ENCODE measurements at places on chromosomes 6 and 20.

DNA sequence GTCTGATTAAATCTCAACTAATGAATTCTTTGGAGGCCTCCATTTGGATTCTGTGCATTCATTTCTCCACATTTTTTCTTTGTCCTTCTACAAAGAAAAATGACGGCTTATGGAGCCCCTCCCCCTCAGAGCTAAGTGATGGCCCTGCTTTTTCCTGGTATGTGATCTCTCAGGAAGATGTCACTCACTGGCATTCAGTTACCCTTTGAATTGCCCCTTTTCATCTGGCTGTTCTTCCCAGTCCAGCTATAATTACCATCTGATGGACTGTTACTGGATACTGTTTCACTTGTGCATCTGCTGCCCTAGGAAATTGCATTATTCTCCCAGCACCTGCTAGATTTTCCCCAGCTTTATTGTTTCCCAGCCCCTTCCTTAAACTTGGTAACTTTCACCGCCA is 151.9 kb downstream of the CFAP61 start:
- no peaks in the 10 kb centered on the region for H3K4me1 ChIP-seq
- 0 out of 2 replicates have a peak, but pooled peaks cover 1% of the 10 kb centered on the region for H3K27me3 ChIP-seq
- H3K36me3 ChIP-seq = no peaks in the 10 kb centered on the region
- no peak for DNase-seq
- H3K27ac ChIP-seq = no peak overlapping the region

GRCh38 chr6:162631546-162631945 is 96.0 kb downstream of the PRKN start:
- no peak overlapping the region for H3K27ac ChIP-seq
- H3K27me3 ChIP-seq = no peaks in the 10 kb centered on the region
- DNase-seq = no peak

GRCh38 chr20:50253101-50253500 is 62.5 kb downstream of the CEBPB start:
- no peak for DNase-seq
- no peak overlapping the region for H3K27ac ChIP-seq
- H3K4me1 ChIP-seq = 0 out of 2 replicates have a peak, but pooled peaks cover 6% of the 10 kb centered on the region
- H3K4me3 ChIP-seq = no peak overlapping the region
- no peaks in the 10 kb centered on the region for H3K27me3 ChIP-seq

DNA sequence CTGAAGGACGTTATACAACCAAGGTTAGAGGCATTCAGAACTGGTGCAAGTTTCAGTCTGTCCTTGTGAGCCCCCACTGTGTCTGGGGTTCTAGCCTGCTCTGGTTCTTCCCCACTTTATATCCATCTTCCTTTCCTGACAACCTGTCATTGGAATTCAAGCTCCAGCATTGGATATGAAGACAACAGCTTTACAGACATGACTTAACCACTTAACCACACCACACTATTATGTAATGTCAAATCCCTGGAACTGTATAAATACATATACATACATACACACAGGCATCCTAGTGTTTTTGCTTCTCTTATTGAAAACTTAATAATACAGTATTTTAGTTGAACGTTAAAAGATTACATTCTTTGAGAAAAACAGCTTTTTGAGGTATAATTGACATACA is 217.9 kb upstream of the SGK1 start:
- no peak overlapping the region for H3K27ac ChIP-seq
- 0 out of 2 replicates have a peak, but pooled peaks cover under 1% of the 10 kb centered on the region for H3K4me1 ChIP-seq
- no peaks in the 10 kb centered on the region for H3K36me3 ChIP-seq
- H3K27me3 ChIP-seq = no peaks in the 10 kb centered on the region
- H3K4me3 ChIP-seq = no peak overlapping the region

DNA sequence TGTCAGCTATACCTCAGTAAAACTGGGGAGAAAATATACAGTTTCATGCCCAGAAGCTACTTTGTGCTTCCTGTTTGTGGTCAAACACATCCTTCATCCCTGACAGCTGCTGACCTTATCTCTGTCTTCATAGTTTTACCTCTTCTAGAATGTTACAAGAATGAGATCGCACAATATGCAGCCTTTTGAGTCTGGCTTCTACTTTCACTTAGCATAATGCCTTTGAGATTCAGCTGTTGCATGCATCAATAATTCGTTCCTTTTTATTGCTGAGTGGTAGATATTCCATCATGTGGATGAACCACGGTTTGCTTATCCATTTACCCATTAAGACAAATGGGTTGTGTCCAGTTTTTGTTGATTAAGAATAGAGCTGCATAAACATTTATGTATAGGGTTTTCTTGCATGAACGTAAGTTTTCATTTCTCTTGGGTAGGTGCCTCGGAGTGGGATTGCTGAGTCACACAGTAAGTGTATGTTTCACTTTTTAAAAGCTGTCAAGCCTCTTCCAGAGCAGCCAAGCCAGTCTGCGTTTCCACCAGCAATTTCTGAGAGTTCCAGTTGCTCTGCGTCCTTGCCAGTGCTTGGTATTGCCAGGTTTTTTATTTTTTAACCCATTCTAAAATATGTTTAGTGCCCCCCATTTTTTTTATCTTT is 86.6 kb upstream of the PAX1 start:
- DNase-seq = no peak
- H3K27me3 ChIP-seq = no peaks in the 10 kb centered on the region

- no peaks in the 10 kb centered on the region for H3K4me1 ChIP-seq
- H3K27me3 ChIP-seq = no peaks in the 10 kb centered on the region
- no peaks in the 10 kb centered on the region for H3K36me3 ChIP-seq
- no peak overlapping the region for H3K4me3 ChIP-seq
- no peak for DNase-seq
Observed at GRCh38 chr6:144007478-144008119, 460 bp downstream of the PLAGL1 start.

DNA sequence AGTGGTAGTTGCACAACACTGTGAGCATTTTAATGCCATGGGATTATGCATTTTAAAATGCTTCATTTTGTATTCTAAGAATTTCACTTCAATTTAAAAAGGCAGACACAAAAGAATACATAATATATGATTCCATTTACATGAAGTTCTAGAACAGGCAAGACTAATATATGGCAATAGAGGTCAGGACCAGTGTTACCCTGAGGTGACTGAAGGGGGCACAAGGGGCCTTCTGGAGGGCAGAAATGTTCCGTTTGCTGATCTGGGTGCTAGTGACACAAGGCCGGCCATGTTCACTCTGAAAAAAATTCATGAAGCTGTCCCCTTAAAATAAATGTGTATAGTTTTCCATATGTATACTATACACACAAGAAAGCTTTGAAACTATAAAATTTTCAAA is 28.5 kb downstream of the TASP1 start:
- no peak overlapping the region for H3K27ac ChIP-seq
- H3K36me3 ChIP-seq = no peaks in the 10 kb centered on the region
- DNase-seq = no peak
- no peaks in the 10 kb centered on the region for H3K27me3 ChIP-seq

DNA sequence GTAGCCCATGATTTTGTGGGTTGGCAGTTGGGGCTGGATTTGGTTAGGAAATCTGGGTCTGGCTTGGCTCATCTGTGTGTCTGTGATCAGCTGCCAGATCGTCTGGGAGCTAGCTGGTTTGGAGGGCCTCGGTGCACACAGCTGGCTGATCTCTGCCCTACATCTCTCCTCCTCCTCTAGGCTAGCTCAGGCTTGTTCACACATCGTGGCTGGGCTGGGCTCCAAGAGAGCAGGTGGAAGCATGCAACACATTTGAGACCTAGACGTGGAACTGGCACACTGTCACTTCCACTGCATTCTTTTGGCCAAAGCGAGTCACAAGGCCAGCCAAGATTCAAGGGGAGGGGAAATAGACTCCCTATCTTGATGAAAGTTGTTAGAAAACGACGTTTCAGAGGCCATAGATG is 15.9 kb downstream of the NDUFAF5 start:
- H3K27ac ChIP-seq = no peak overlapping the region
- H3K27me3 ChIP-seq = no peaks in the 10 kb centered on the region
- peaks cover 10% of the 10 kb centered on the region for H3K4me1 ChIP-seq
- H3K4me3 ChIP-seq = no peak overlapping the region

DNA sequence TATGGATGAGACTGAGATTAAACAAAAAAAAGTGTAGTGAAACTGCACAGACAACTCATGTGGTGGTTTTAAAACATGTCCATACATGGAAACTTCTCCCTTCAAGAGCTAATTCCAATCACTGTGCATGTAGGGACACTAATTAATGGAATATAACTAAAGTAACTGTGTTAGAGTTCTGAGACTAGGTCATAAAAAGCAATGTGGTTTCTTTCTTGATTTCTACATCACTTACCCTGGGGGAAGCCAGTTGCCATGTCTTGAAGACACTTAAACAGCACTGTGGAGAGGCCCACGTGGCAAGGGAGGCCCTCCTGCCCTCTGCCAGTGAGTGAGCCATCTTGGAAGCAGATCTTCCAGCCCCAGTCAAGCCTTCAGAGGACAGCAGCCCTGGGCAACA is 118.2 kb upstream of the DST start:
- H3K4me3 ChIP-seq = no peak overlapping the region
- H3K27me3 ChIP-seq = no peaks in the 10 kb centered on the region
- peaks cover 54% of the 10 kb centered on the region for H3K4me1 ChIP-seq
- H3K36me3 ChIP-seq = no peaks in the 10 kb centered on the region

- no peak overlapping the region for H3K27ac ChIP-seq
- H3K27me3 ChIP-seq = no peaks in the 10 kb centered on the region
- no peak for DNase-seq
- no peaks in the 10 kb centered on the region for H3K36me3 ChIP-seq
Observed at GRCh38 chr6:89859744-89860143, 30.1 kb downstream of the CASP8AP2 start.

DNA sequence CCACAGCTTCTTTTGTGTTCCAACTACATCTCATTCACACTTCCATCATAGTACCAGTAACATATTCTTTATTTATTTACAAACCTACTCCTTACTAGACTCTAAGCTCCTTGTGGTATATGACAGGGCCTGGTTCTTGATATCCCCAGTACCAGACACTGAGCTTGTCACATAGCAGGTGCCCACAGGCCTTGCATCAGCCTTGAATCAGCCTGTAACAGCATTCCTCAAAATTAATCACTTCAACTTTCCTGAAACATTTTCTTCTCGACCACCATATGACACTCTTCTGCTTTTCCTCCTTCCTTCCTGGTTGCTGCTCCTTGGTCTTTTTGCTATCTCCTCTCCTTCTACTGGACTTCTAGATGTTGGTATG is 24.7 kb upstream of the SRPK1 start:
- H3K4me1 ChIP-seq = no peaks in the 10 kb centered on the region
- H3K4me3 ChIP-seq = no peak overlapping the region
- no peaks in the 10 kb centered on the region for H3K27me3 ChIP-seq
- no peak overlapping the region for H3K27ac ChIP-seq
- no peak for DNase-seq

DNA sequence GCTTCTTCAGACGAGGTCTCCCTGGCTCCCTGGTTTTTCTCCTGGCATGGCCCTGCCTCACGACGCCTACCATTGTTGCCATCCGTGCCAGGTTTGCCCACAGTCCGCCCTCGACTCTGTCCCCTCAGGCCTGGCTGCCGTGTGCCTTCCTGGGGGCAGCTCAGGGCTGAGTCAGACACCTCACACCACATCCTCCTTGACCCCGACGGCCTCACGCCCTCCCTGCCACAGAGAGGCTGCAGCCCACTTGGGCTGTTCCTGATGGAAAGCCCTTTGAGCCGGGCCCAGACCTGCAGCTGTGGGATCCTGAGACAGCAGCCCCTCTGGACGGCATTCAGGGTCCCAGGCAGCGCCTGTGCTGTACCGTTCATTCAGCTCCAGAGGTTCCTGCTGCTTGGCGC is 108.3 kb downstream of the PSMB1 start:
- H3K4me1 ChIP-seq = no peaks in the 10 kb centered on the region
- no peak overlapping the region for H3K27ac ChIP-seq
- H3K4me3 ChIP-seq = no peak overlapping the region
- H3K27me3 ChIP-seq = no peaks in the 10 kb centered on the region
- DNase-seq = no peak

GRCh38 chr6:27684264-27685211 is 211.6 kb upstream of the ZNF184 start:
- no peaks in the 10 kb centered on the region for H3K36me3 ChIP-seq
- H3K4me3 ChIP-seq = no peak overlapping the region
- H3K27me3 ChIP-seq = no peaks in the 10 kb centered on the region
- H3K27ac ChIP-seq = no peak overlapping the region
- peak; percentile 66 for DNase-seq

DNA sequence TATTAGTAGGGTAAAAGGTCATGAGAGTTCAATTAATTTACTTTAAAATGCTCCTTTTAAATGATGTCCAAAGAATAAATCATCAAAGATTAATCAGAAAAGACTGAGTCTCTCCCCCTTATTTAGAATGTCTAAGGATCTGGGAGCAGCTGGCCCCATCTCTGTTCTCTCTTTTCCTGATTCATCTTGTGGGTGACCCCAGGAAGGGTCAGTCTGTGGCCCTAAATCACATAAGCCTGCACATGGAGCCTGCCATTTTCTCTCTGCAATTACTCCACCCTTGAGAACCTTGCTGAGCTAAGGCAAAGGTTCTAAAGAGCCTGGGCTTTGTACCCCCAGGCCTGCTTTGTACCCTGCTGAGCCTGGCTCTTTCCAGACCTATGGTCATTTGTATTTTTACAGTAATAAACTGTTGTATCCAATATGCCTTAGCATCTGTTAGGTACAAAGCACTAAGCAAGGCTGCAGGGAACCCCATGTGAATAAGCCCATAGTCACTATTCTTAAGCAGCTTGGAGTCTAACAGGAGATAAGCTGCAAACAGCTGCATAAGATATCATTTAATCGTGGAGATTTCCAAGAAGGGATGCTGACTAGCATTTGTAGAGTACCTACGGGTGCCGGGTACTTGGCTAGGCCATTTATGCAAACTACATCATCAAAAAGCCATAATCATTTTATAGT is 431.0 kb upstream of the MARCKS start:
- H3K4me1 ChIP-seq = no peaks in the 10 kb centered on the region
- no peak overlapping the region for H3K4me3 ChIP-seq

DNA sequence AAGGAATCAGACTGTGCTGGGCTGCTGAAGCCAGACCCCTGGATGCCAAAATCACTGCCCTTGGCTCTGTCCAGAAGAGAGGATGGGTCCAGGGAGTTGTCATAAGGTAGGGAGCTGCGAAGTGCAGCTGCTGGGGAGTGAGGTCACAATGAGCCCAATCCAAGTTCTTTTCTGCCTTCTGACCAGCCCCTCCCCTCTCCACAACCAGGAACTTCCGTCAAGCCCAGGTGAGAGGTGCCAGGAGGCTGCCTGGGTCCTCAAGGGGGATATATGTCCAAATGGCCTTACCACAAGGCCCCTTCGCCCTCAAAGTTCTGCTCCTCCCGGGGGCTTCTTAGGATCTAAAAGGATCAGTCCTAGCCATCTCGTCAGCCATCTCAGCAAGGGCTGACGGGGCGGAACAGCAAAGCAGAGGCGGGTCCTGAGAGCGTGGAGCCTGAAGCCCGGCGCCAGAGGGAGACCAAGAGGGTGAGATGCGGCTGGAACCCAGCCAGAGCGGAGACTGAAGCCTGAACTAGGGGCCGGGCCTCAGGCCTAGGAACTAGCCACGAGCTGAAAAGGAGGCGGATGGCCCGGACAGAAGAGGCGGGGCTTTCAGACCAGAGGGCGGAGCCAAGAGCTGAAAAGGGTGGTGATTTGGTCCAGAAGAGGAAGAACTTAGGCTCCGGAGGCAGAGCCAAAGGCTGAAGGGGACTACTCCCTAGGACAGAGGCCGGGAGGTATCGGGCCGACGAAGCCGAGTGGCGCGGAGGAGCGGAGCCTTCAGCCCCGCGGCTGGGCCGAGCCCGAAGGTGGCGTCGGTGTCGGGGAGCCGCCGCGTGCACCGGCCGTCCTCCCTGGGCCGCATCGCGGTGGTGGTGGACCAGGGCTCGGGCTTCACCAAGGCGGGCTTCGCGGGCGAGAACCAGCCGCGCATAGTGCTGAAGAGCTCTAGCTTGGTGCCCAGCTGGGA is at the start of gene ACTL10:
Gene ACTL10 (plus strand): TSS at position 651 of the 952 bp plus-strand sequence. CDS start 555 bp downstream, outside the sequence.
- H3K4me1 ChIP-seq = peaks cover 25% of the 10 kb centered on the region
- H3K4me3 ChIP-seq = peak within 1 kb of the TSS; percentile 78
- peak; percentile 100 for DNase-seq
- H3K27me3 ChIP-seq = no peaks in the 10 kb centered on the region
- peak within 1 kb of the TSS; percentile 85 for H3K27ac ChIP-seq

Measured in Caco-2 (cell line).